ENCODE measurements at places on chromosomes 4 and X.

- DNase-seq = no peak
Observed at GRCh38 chr4:72440386-72440785, 128.6 kb downstream of the ADAMTS3 start.

DNA sequence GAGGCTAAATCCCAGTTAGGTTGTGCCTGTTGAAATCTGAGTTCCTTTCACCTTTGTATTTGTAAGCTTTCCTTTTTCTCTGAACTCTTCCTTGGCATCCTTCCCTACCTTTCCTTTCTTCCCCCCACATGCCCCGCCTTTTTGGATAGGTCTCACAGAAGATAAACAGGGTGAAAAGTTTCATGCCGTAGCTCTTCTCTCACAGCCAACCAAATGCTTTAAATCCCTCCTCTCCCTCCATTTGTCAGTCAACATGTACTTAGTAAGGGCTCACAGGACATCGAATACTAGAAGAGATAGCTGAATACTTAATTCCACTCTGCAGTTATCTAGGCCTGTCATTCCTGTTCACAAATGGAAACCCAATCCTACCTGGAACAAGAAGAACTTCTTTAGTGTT, 107.1 kb upstream of the BMPR1B start:
- no peak for DNase-seq

- no peak for DNase-seq
Observed at GRCh38 chrX:118614150-118614549, 113.3 kb upstream of the IL13RA1 start.

GRCh38 chr4:113618205-113618604, 143.3 kb downstream of the CAMK2D start:
- DNase-seq = no peak

DNA sequence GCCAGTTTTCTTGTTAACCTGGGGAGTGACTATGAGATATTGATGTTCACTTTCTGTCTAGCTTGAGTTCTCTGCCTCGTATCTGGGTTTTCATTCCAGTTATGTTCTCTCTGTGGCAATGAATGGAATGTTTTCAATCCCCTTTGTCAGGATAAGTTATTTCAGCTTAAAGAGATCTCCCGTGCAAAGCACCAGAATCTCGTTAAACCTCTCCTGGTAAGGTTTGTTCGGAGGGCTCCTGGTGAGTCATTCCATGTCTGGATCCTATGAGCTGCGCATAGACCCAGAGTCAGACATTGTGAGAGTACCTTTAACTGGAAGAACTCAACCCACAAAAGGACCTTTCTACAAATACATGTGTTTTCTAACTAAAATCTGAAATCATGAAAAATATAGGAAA, 51.0 kb downstream of the KDR start:
- no peak for DNase-seq

- no peak for DNase-seq
Observed at GRCh38 chr4:17544205-17544604, 29.2 kb downstream of the CLRN2 start.

- no peak for DNase-seq
Observed at GRCh38 chr4:105870963-105871362, 24.3 kb upstream of the NPNT start.

All from activated CD4-positive, alpha-beta T cell treated with anti-CD3 and anti-CD28 coated beads, Interleukin-2, amount 50 U/mL, for 48 hours (primary cell).